Regular cardiac myocyte (primary cell): ENCODE measurements at places on chromosomes 13 and 19. TPM values are rescaled to one million over a fixed set of nuclear protein-coding genes. Genes with fewer than 3 reads are reported as not detected.

TEX29 gene
- 0.38 TPM in 1 of 2 replicates, not detected in the other for total RNA-seq

ZNF69 gene
- total RNA-seq = 10.0 and 12.1 TPM in 2 replicates

NUCB1 gene
- total RNA-seq = 93.0 and 130 TPM in 2 replicates

MAB21L1 gene
- 1.1 and 1.9 TPM in 2 replicates for total RNA-seq

GDF15 gene
- 57.1 and 243 TPM in 2 replicates for total RNA-seq

SYNE4 gene
- 0.19 and 0.28 TPM in 2 replicates for total RNA-seq

NLRP9 gene
- not detected in 2 replicates for total RNA-seq

SMAD9 gene
- total RNA-seq = 4.8 and 5.0 TPM in 2 replicates

ZNF571 gene
- 1.7 and 5.4 TPM in 2 replicates for total RNA-seq

RDH8 gene
- not detected in 2 replicates for total RNA-seq

ARID3A gene
- 12.7 and 15.1 TPM in 2 replicates for total RNA-seq

DCT gene
- total RNA-seq = 0.28 TPM in 1 of 2 replicates, not detected in the other

PTH2 gene
- total RNA-seq = not detected in 2 replicates

OR7C1 gene
- total RNA-seq = not detected in 2 replicates

ZNF358 gene
- total RNA-seq = 6.7 and 10.4 TPM in 2 replicates

IGFL2 gene
- 1.1 TPM in 1 of 2 replicates, not detected in the other for total RNA-seq

ZNF253 gene
- 3.1 and 3.9 TPM in 2 replicates for total RNA-seq

FGF21 gene
- total RNA-seq = not detected in 2 replicates

ONECUT3 gene
- total RNA-seq = not detected in 2 replicates

CAMSAP3 gene
- total RNA-seq = not detected in 2 replicates
